ENCODE measurements at places on chromosomes 6 and 20.

GRCh38 chr6:169782966-169783365 is 31.5 kb downstream of the ERMARD start:
- DNase-seq, result no peak

GRCh38 chr6:140554421-140554820 is 1180.0 kb upstream of the CITED2 start:
- no peak for DNase-seq

DNA sequence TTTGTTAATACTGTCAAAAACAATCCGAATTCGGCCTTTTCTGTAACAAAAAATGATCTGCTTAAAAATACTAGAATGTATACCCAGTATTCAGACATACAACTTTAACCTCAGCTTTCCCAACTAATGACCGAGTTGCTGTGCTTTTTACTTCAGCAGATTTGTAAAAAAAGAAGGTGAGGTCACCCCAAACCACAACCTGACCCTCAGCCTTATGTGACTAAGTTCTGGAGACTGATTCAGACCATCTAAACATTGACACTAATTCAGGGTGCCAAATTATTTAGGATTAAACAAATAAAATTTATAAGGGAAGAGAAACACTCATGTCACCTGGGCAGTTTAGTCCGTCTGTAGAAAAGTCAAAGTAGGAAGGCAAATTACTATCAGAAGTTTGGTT is 7.7 kb downstream of the CCN6 start:
- no peak for DNase-seq

DNA sequence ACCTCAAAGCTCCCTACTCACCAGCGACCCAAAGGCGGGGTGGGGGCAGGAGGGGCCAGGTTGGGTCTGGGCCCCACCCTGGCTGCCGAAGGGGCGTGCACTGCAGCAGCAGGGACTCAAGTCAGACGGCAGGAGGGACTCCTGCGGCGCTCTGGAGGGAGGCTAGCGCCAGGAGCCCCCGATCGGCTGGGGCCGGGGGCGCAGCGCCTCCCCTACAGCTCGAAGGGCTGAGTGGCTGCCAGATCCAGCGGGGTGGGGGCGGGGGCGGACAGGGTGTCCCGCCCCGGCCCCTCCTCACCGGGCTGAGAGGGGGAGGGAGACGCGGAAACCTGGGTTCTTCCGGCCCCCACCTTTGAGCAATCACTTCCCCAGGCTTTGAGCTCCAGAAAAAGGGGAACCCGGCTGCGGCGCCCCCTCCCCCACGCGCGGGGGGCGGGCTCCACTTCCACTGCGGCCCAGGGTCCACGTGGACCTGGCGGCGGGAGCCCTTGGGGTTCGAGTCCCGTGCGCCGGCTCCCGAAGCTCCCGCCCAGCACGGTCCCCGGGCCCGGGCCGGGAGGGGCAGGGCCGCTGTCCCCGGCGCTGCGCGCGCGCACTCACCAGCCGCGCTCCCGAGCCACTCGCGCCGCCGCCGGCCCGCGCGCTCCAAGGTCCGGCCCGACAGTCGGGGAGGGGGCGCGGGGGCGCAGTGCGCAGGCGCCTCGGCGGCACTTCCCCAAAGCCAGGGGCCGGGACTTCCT is at the start of gene RGS19:
Gene RGS19, minus strand, starts transcription at position 246 of the 740 bp plus-strand sequence. CDS start 2,632 bp downstream, outside the sequence.
- peak; percentile 29 for DNase-seq

GRCh38 chr6:31836474-31837368 is 9.2 kb downstream of the HSPA1B start:
- no peak for DNase-seq

- no peak for DNase-seq
Measured at GRCh38 chr6:125819535-125820326, 29.0 kb downstream of the NCOA7 start.

Measured in stimulated activated CD8-positive, alpha-beta memory T cell treated with anti-CD3 and anti-CD28 coated beads, Interleukin-2, amount 100 ng/mL, for 1 hour (primary cell).